ENCODE measurements at places on chromosomes 16 and 17. TPM values are rescaled to one million over a fixed set of nuclear protein-coding genes. Genes with fewer than 3 reads are reported as not detected.

DNA sequence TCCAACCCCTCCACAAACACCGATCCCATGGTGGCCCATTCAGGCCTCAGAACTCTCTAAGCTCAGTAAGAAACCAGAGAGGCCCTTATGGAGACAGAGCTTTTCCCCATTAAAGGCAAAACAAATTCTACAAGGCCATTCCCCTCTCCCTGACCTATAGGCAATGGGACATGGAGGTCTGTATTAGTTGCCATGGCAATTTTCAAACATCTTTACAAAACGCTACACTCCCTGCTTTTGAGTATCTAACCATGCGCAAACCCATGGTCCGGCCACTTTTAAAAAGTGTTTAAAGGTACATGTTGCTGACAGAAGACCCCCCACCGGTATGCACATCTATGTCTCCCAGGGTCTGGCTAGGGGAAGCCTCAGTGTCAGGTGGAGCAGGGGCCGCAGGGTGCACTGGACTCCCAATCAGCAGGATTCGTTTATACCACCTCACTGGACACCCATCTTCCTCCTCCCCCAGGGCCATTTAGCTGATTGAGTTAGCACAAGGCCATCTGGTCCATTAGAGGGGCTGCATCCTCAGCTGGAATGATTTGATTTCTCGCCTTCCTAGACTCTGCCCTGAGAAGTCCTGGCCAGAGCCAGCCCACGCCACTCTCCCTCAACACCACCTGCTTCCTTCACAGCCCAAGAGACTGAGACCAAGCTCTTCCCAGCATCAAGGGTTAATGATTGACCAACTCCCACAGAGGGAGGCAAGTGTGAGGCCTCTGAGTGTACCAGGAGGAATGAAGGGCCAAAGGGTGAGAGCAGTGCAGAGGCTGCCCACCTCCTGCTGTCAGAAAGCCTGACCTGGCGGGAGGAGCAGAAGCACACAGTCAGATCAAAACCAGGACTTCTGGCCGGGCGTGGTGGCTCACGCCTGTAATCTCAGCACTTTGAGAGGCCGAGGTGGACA lies 10.9 kb downstream of the ACLY start:
- H3K4me3 ChIP-seq, result no peak overlapping the region
- no peak overlapping the region for H3K27ac ChIP-seq
- DNase-seq, result no peak
- H3K27me3 ChIP-seq, result no peaks in the 10 kb centered on the region
- H3K4me1 ChIP-seq, result no peaks in the 10 kb centered on the region

GRCh38 chr16:74257061-74257460 lies 39.6 kb upstream of the PSMD7 start:
- H3K4me1 ChIP-seq, result no peaks in the 10 kb centered on the region
- H3K27ac ChIP-seq, result no peak overlapping the region
- H3K27me3 ChIP-seq, result peaks cover 4% of the 10 kb centered on the region
- H3K4me3 ChIP-seq, result no peak overlapping the region

DNA sequence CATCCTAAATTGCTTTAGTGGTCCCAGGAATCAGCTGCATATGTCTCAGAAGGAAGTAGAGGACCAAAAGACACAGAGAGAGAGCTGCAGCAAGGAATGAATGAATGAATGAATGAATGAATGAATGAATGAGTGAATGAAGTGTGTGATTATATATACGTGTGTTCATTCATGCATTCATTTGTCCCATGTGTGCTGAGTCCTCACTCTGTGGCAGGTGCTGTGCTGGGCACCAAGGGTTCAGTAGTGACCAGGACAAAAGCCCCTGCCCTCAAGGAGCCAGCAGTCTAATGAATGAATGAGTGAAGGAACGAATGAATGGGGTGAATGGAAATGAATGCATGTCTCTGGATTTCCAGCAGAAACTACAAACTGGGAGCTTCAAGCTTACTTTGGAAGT lies 9.4 kb downstream of the CNGB1 start:
- H3K4me3 ChIP-seq, result no peak overlapping the region
- no peaks in the 10 kb centered on the region for H3K27me3 ChIP-seq
- no peak overlapping the region for H3K27ac ChIP-seq
- H3K36me3 ChIP-seq, result no peaks in the 10 kb centered on the region

- peaks cover 4% of the 10 kb centered on the region for H3K27me3 ChIP-seq
- H3K4me3 ChIP-seq, result no peak overlapping the region
- no peak overlapping the region for H3K27ac ChIP-seq
- no peak for DNase-seq
- no peaks in the 10 kb centered on the region for H3K36me3 ChIP-seq
These were observed 84.4 kb upstream of the NUDT7 start for GRCh38 chr16:77637940-77638339.

- H3K4me1 ChIP-seq, result peaks cover 6% of the 10 kb centered on the region
- no peak overlapping the region for H3K27ac ChIP-seq
- H3K36me3 ChIP-seq, result no peaks in the 10 kb centered on the region
- H3K27me3 ChIP-seq, result no peaks in the 10 kb centered on the region
- no peak overlapping the region for H3K4me3 ChIP-seq
- no peak for DNase-seq
These were observed 4.2 kb downstream of the CCDC42 start for GRCh38 chr17:8740486-8740885.

- no peaks in the 10 kb centered on the region for H3K36me3 ChIP-seq
- H3K4me3 ChIP-seq, result no peak overlapping the region
- peaks cover 28% of the 10 kb centered on the region for H3K4me1 ChIP-seq
These were observed 2.3 kb upstream of the MVD start for GRCh38 chr16:88665148-88665547.

DNA sequence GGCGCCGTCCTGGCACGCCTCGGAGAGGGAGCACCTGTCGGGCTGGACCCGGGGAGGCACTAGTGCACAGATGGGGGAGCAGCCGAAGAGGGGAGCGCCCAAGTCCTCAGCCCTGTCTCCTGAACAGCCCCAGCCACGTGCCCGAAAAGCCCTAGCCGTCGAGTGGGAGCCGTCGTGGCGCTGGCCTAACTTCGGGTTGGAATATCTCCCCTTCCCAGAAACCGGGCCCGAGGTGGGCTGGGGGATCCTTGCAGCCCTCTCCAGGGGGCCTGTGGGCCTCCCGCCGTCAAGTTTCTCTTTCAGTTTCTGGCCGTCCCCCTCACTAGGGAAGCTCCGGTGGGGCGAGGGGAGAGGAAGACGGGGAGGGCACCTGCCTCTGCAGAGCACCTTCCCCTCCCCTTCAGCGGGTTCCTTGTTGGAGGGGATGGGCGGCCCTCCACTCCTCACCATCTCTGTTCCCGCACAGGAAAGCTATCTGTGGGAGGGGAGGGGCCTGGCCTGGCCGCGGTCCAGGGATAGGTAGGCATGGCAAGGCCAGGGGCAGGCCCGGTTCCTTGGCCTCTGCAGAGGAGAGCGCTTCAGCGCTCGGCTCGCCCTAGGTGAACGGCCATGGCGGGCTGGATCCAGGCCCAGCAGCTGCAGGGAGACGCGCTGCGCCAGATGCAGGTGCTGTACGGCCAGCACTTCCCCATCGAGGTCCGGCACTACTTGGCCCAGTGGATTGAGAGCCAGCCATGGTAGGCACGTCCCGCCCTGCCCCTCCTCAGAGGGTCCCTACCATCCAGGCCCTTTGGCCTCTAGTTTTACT lies 709 bp downstream of the STAT5A start:
- H3K4me1 ChIP-seq, result peaks cover 26% of the 10 kb centered on the region
- peak overlapping the region; percentile 77 for H3K4me3 ChIP-seq
- DNase-seq, result no peak

DNA sequence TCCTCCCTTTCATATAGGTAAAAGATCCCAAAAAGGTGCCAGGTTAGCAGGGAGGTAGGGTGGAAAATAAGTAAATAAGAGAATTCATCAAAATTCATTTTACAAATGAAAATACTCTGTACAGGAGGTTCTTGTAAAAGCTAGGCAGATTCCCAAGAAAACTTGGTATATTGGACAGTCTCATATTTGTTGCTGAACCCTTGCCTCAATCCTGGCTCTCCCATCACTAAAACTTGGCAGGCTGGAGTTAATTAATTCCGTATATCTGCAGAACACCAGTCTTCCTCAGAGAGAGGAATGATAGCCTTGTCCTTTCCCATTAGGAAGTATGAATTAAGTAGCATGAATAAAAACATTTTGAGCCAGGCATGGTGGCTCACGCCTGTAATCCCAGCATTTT lies 66.2 kb upstream of the MTMR4 start:
- DNase-seq, result no peak
- no peak overlapping the region for H3K4me3 ChIP-seq
- H3K27me3 ChIP-seq, result no peaks in the 10 kb centered on the region
- no peaks in the 10 kb centered on the region for H3K4me1 ChIP-seq

GRCh38 chr16:11060364-11060763 lies 116.0 kb downstream of the CLEC16A start:
- no peak for DNase-seq
- no peak overlapping the region for H3K4me3 ChIP-seq
- H3K27ac ChIP-seq, result no peak overlapping the region
- no peaks in the 10 kb centered on the region for H3K4me1 ChIP-seq
- no peaks in the 10 kb centered on the region for H3K27me3 ChIP-seq

DNA sequence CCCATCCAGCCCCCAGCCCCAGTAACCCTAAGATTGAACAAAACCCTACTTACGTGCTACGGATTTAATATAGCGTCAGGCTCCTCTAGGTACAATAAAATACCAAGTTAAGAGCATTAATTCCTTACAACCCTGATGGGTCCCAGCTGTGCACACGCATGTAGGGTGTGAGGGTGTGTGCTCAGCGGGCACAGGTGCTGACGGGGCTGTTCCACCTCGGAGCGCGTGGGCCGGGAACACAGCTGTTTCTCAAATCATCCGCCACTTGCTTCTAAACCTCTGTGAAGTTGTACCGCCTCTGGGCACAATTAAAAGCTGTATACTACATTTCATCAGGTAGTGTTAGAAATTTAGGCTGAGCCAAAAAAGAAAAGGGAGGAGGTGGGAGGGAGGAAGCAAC lies 478.6 kb downstream of the MAF start:
- no peaks in the 10 kb centered on the region for H3K27me3 ChIP-seq
- no peak overlapping the region for H3K4me3 ChIP-seq
- H3K36me3 ChIP-seq, result no peaks in the 10 kb centered on the region

DNA sequence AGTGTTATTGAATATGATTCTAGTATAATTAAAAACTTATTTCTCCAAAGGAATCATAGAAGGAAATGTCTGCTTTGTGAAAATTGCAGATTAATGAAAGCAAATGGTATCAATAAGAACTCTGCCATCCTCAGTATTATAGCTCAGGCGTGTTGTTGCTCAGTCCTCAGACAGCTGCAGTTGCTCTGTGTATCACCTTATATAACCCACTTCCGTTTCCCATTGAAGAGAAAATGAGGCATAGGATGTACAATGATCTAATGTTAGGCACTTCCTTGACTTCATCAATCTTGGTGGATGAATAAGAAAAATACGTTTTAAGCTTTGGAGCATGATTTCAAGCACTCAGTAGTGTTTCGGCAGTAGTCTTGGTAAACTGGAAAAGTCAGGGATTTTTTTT lies 14.1 kb downstream of the MFSD11 start:
- H3K4me3 ChIP-seq, result no peak overlapping the region
- no peaks in the 10 kb centered on the region for H3K36me3 ChIP-seq
- H3K27ac ChIP-seq, result no peak overlapping the region
- no peaks in the 10 kb centered on the region for H3K27me3 ChIP-seq

The SLC5A11 gene
- total RNA-seq, result not detected

The ITGB4 gene
- total RNA-seq, result 9.3 TPM

The MVD gene
- 16.2 TPM for total RNA-seq

Data from heart right ventricle (tissue), 16 donors.